ENCODE measurements at places on chromosomes 13 and 19.

- no peak for DNase-seq
Measured at GRCh38 chr13:102772042-102772425, 1.6 kb downstream of the TEX30 start.

- no peak for DNase-seq
Measured at GRCh38 chr13:21966014-21966413, 295.1 kb downstream of the FGF9 start.

GRCh38 chr19:991174-991931 is 7.2 kb downstream of the WDR18 start:
- peak; percentile 46 for DNase-seq

DNA sequence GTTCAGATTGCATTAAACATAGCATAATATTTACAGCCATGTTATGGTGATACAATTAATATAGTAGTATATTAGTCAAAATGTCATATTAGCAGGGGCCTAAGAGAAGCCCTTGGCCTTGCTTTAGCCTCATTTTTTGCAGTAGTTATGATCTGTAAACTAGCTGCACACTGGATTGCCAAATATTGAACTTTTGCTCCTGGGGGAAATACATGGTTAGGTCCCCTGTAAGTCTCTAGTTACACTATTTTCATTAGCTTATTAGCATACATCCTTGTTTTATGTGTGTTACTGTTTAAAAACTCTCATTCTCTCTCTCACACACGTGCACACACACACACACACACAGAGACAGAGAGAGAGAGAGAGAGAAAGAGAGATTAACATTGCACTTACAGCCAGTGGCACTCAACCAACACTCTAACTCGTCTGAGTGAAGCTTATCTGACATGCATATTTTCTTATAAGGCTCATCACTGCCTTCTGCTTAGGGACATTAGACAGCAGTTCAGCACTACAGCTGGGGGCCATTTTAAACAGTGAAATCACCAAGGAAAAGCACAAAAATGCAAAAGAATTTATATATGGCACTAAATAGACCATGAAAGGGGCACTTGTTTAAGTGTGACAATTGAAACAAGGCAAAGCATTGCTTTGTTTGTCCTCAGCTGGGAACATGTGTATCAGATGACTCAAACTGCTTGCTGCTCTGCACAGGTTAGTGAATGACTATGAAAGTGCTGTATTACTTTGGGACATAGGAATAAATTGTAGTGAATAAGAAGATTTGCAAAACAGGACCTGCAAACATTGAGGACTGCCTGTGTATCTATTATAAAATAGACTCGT is 278.7 kb downstream of the GPC6 start:
- DNase-seq = peak; percentile 24

- DNase-seq = no peak
Measured at GRCh38 chr13:80171096-80171495, 169.8 kb downstream of the SPRY2 start.

- DNase-seq = no peak
Measured at GRCh38 chr19:42030645-42031440, 36.8 kb upstream of the ATP1A3 start.

GRCh38 chr13:112990783-112991182 is 21.8 kb downstream of the MCF2L start:
- DNase-seq = no peak

Measured in fibroblast of skin of right quadriceps (primary cell).